ENCODE measurements at places on chromosomes 1 and 21.

GRCh38 chr1:232422898-232423297 lies 207.0 kb downstream of the SIPA1L2 start:
- no peak for DNase-seq

DNA sequence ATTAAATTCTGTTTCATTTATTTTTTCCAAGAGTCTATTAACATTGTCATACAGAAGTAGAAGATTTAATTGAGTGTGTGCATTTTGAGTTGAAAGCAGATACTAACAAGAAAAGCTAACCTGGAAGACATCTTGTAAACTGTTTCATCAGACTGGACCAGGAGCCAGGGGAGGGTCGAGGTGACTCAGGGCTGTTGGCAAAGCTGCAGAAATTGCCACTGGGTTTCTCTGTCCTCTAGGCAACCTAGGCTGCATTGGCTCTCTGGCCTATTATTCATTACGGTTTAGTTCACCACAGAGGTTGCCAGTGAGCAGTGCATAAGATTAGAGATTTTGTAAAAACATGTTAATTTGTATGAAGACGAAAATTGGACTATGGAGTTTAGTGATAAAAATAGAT lies 27.5 kb downstream of the ERG start:
- no peak for DNase-seq

GRCh38 chr1:47647327-47647845 lies 209.5 kb downstream of the FOXD2 start:
- DNase-seq = no peak

DNA sequence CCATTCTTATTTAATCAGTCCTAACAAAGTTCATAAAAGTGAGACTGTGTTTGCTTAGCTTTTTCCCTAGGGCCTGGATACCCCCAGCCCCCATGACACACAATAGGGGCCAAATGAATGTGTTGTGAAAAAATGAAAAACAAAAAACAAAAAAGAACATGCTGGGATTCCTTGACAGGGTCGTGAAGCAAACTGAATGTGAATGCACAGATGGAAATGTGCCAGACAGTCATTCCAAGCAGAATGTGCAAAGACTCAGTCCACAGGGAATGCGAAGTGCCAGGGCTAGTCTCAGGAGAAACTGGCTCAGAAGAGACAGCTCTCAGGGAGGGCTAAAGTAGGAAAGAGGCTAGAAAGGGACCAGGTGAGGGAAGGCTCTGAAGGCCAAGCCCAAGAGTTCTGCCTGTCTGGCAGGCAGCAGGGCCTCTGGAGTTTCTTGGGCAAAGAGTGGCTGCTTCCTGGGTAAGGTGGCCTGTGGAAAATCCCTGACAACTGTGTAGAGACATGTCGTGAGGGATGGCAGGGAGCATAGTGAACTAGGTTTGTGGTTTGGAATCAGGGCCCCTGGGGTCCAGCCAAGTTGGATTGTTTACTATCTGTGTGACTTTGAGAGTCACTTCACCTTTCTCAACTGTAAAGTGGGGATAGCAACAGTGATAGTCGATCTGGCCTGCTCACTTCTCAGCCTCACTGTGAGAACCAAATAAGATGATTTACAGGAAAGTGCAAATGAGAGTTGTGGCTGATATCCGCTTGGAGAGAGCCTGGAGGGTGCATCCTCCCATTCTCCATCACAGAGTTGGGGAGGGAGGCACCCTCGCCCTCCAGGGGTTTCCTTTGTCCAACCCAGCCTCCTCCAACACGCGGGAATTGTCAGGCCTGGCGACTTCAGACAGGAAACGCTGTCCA lies 1.2 kb upstream of the ADAM15 start:
- no peak for DNase-seq

GRCh38 chr1:217076902-217077301 lies 353.7 kb upstream of the ESRRG start:
- no peak for DNase-seq

GRCh38 chr1:2523891-2524609 lies 2.3 kb downstream of the PANK4 start:
- no peak for DNase-seq

DNA sequence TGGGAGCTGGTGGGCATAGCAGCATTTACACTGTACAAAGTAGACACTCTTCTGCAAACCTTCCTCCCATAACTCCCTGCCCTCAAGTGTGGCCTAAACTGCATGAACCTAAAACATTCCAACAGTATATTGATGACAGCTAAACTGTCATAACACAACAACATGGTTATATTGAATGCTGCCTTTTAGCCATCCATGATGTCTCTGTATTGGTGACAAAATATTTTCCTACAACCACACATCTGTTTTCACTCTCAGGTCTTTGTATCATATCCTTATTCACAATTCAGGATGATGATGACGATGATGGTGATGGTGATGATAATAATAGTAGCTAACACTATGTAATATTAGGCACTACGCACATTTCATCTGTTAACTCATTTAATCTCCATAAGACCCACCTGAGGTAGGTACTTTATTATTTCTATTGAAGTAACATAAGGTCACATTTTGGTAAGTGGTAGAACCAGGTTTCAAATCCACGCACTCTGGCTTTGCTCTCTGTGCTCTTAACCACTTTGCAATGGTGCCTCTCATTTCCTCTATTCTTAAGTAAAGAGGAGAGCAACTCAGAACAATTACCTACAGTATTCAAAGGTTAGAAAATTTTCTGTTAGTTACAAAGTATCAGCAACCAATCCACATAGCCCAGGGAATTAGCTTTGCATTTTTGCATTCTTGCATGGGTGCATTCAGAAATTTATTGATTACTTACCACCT lies 185.1 kb upstream of the LMO4 start:
- DNase-seq = no peak

DNA sequence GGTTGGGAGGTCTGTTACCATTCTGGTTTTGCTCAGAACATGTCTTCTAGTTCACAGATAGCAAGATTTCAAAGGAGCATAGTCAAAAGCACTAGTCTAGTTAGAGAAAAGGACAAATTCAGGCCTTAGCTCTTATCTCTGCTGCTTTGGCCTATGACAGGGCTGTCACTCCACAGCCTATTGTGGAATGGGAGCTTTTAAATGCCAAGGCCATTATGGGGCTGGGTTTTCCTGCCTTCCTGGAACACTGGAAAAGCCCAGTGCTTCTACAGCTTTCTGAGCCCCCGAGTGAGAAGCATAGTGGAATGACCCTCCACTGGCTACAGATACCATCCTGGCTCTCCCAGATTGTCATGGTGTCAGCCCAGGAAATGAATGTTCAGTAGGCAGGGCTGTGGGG lies 9.3 kb downstream of the MTFR1L start:
- DNase-seq = no peak

- no peak for DNase-seq
Measured at GRCh38 chr1:98331243-98331642, 330.3 kb upstream of the SNX7 start.

DNA sequence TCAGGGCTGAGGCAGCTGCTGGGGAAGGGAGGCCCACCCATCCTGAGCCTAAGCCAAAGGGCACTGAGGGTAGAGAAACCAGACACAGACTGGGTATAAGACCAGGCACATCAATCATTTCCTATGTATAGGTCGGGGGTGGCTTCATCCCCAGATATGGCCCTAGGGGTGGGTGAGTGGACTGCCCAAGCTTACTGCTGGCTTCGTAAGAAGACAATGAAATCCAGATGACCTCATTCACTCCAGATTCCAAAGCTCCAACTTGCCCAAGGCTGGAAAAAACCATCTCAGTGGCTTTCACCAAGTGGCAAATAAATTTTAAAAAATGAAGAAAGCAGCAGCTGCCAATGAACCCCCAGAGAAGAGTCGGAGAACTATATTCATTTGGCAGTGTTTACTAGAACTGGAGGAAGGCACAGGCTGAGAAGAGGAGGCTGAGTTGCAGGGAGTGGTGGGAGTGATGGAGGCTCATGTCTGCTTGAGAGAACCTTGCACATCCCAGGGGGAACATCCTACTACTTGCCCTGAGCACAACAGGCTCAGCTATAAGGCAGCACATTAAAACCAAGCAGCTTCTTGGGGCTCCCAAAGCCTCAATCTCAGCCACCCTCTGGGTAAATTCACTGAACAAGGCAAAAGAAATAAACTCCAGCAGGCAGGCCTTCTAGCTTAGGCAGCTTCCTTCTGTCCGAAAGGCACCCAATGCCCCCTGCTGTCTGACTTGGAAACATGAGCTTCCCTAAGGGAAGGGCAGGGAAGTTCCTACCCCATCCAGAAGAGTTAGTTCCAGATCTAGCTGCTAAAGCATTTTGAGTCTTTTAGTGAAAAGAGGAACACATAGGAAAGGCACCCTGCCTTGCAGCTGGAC lies 14.1 kb downstream of the PEA15 start:
- no peak for DNase-seq

GRCh38 chr1:173669491-173669941 lies at the start of gene ANKRD45:
TSS of gene ANKRD45 (minus strand) at chr1:173669851. CDS start at chr1:173659418, 10,433 bp downstream.
- peak; percentile 8 for DNase-seq

GRCh38 chr1:65896721-65897120 lies 104.0 kb downstream of the PDE4B start:
- no peak for DNase-seq

GRCh38 chr1:230507236-230507635 lies 81.1 kb upstream of the PGBD5 start:
- no peak for DNase-seq

DNA sequence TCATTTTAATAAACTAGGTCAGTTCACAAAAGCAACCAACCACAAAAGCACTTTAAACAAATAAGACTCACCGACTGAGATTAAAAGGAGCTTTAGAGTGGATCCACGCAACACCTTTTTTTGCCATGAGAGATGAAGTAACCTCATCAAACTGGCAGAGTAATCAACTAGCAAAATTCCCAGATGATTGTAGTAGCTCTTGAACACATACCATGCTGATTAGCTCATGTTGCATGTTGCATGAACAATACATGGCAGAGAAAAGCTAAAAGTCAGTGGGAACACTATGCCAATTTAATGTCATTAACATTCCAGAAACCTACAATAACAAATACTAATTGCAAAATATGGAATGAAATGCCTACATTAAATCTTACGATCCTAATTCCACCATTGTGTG lies 4.1 kb downstream of the WARS2 start:
- no peak for DNase-seq

DNA sequence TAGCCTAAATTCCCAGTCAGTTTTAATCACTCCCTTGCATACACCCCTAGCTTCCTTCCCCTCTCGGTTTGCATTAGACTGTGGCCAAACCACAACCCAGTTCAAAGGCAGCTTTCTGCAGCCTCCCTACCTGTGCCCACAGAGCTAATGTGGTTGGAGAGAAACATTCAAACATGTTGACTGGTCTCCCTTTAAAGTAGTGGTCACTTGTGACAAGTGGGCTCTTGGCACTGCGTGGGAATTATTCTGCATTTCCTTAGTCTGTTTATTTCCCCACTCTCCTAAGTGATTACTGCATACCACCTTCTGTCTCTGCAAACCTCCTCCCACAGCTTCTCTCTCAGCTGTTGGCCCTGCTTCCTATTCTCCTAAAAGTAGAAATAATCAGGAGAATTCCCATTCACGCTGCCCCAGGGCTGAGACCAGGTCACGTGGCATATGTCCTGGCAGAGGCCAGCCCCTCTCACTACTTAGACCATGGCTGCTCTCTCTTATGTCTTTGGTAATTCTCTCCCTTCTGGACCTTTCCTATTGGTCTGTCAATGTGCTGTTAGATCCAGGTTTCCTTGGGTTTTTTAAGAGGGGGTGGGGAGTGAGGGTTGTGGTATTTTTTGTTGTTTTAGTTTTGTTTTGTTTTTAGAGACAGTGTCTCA lies 38.4 kb upstream of the CD101 start:
- no peak for DNase-seq

- DNase-seq = no peak
Measured at GRCh38 chr21:34700605-34701004, 31.8 kb downstream of the CLIC6 start.

DNA sequence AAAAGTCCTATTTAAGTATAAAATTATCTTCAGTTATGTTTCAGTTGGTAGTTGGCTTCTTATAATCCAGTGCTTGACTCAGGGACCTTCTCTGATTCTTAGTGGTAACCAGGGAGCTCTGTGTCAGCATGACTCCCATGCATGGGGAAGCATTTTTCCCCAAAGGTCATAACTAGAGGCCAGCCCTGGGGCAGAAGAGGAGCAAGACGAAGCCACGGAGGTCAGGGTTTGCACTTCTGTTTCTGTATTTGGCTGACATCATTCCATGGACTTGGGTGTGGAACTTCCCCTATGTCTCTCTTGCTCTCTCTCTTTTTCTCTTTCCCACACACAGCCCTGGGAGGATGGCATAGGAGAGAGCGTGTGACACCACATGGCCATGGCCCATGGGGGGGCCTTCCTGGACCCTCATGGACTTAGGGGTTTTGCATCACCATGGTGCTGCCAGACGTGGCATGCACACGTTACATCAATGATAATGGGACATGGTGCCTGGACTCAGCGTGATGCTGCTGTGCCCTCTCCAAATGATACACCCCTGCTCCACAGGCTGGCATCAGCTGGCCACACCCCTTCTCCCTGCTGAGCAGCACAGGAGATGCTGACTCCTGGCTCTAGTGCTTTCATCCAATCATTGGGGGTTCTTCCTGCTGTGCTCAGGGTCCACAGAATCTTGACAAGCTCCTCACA lies 260.5 kb downstream of the KCNJ6 start:
- DNase-seq = no peak

- DNase-seq = no peak
Measured at GRCh38 chr1:53663529-53664300, 75.2 kb downstream of the GLIS1 start.

DNA sequence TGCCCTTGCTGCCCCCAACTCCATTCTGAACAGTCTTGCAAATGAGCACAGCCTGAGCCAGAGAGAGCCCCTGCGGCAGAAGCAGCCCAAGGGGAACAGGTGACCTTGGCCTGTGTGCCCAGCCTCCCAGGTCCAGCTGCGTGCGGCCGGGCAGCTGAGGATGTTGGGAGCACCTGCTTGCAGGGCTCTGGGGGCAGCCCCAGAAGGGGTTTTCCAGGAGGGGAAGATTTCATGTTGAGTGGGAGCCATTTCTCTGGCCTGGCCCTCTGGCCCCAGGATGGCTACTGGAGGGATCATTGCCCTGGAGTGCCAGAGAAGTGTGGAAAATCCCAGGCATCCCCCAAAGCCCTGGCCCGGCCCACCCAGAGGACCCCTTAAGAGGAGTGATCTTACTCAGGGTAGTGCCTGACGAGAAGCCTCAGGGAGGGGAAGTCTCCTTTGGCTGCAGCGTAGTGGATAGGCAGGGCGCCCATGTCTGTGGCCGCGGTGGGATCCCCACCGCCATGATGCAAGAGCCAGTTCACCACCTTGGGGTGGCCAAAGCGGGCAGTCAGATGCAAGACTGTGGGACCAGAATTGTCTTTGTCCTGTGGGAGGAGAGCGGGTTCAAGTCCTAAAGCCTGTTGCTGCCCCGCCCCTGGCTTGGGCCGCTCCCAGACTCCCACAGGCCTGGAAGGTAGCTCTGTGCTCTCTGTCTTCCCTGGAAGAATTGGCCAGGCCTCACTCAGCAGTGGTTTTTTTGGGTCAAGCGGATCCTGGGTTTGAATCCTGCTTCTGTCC lies 20.6 kb upstream of the RNU1-4 start:
- DNase-seq = no peak
